ENCODE measurements at places on chromosomes 3 and 15. TPM values are rescaled to one million over a fixed set of nuclear protein-coding genes. Genes with fewer than 3 reads are reported as not detected.

Gene PLSCR5
- not detected for total RNA-seq

Gene PIF1
- 6.8 TPM for total RNA-seq

Gene GREM1
- total RNA-seq, result 84.7 TPM

Gene ATP13A4
- total RNA-seq, result 0.19 TPM

Gene BNC1
- 5.8 TPM for total RNA-seq

Gene CELF6
- not detected for total RNA-seq

Gene ITPKA
- 0.28 TPM for total RNA-seq

Gene HPS3
- 32.6 TPM for total RNA-seq

Gene PLSCR4
- total RNA-seq, result 86.8 TPM

Gene PROK2
- not detected for total RNA-seq

Gene ADCY5
- total RNA-seq, result under 0.01 TPM

Gene CPLX3
- total RNA-seq, result not detected

Gene AADACL2
- total RNA-seq, result not detected

Gene HHLA2
- under 0.01 TPM for total RNA-seq

Gene MEIS2
- 41.2 TPM for total RNA-seq

Gene P2RY12
- total RNA-seq, result not detected

Gene NDN
- 43.7 TPM for total RNA-seq

Gene OSTN
- total RNA-seq, result 10.4 TPM

Gene CLDN16
- total RNA-seq, result 0.38 TPM

Gene EIF4G1
- 389 TPM for total RNA-seq

Gene COL6A6
- total RNA-seq, result under 0.01 TPM

Gene DUOX2
- total RNA-seq, result under 0.01 TPM

Gene GRK7
- not detected for total RNA-seq

Gene GXYLT2
- total RNA-seq, result 13.6 TPM

Gene PARP3
- 22.8 TPM for total RNA-seq

Gene FEZF2
- total RNA-seq, result not detected

Gene PLSCR2
- not detected for total RNA-seq

Gene ROBO1
- total RNA-seq, result 57.3 TPM

Gene CCR8
- total RNA-seq, result not detected

Gene HTR3E
- total RNA-seq, result not detected

Gene FAM107A
- not detected for total RNA-seq

Gene DAZL
- not detected for total RNA-seq

Gene C3orf70
- total RNA-seq, result 1.9 TPM

Gene PLOD2
- 1,238 TPM for total RNA-seq

Gene CDC25A
- 25.7 TPM for total RNA-seq

Gene EPHA3
- 10.1 TPM for total RNA-seq

Gene PSTPIP1
- 0.56 TPM for total RNA-seq

Gene PATL2
- total RNA-seq, result 0.56 TPM

Gene HIGD2B
- total RNA-seq, result not detected

Gene ZDHHC23
- 3.5 TPM for total RNA-seq

Gene AGBL1
- total RNA-seq, result not detected

Gene FOXL2NB
- under 0.01 TPM for total RNA-seq

Gene ST3GAL6
- 10.4 TPM for total RNA-seq

Gene FES
- 15.7 TPM for total RNA-seq

Gene LRRN1
- under 0.01 TPM for total RNA-seq

Gene INO80
- 27.6 TPM for total RNA-seq

Gene STX19
- under 0.01 TPM for total RNA-seq

Gene SPTSSB
- under 0.01 TPM for total RNA-seq

Gene PLCB2
- total RNA-seq, result under 0.01 TPM

Gene RARRES1
- 111 TPM for total RNA-seq

Gene GLDN
- 1.2 TPM for total RNA-seq

Gene C3orf49
- total RNA-seq, result not detected

Gene ADAMTSL3
- 0.38 TPM for total RNA-seq

Gene GPR149
- not detected for total RNA-seq

Gene NANOGP8
- total RNA-seq, result not detected

Gene SLC15A2
- 0.19 TPM for total RNA-seq

Gene GJD2
- not detected for total RNA-seq

Gene SAMD7
- total RNA-seq, result not detected
